ENCODE measurements at places on chromosomes 7 and 10.

- no peaks in the 10 kb centered on the region for H3K4me1 ChIP-seq
- DNase-seq = no peak
- no peaks in the 10 kb centered on the region for H3K36me3 ChIP-seq
These were observed 41.8 kb downstream of the HABP2 start for GRCh38 chr10:113594652-113595051.

- H3K4me3 ChIP-seq = no peak overlapping the region
- no peak overlapping the region for H3K27ac ChIP-seq
- no peaks in the 10 kb centered on the region for H3K36me3 ChIP-seq
- DNase-seq = no peak
- no peaks in the 10 kb centered on the region for H3K27me3 ChIP-seq
These were observed 351.9 kb upstream of the CELF2 start for GRCh38 chr10:10665750-10666149.

DNA sequence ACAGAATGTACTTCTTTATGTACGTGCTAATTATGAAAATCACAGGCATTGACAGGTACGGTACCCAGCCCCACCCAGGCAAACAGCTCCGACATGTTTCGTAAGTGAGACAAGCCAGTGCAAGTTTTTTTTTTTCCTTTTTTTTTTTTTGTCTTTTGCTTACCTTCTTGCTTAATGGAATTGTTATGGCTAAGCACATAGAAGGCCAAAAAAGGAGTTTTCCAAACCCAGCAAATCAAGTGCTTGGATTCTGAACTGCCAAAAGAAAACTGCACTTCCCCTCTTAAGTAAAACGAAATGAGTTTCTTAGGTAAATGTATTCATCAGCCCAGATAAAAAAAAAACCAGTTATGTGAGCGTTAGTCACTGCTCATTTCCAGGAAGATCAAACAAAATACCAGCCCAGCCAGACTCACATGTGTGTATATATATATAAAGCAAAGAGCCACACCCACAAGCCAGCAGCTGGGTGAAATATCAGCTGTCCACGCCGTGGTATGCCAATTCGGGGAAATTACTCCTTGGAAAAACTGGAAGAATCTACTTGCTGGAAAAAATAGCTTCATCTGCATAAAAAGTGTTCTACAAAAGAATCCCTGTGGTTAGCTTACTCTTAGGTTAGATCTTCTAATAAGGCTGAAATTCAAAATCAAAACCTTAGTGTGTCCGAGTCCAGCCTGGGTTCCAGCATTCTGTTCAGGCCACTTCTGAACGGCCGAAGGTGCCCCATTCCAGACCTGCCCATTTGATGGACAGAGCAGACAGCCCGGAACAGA is 8.0 kb downstream of the KLF6 start:
- H3K27me3 ChIP-seq = no peaks in the 10 kb centered on the region
- H3K36me3 ChIP-seq = peaks cover 58% of the 10 kb centered on the region
- peak overlapping the region; percentile 100 for H3K27ac ChIP-seq
- peaks cover 34% of the 10 kb centered on the region for H3K4me1 ChIP-seq
- H3K4me3 ChIP-seq = peak overlapping the region; percentile 99
- peak; percentile 55 for DNase-seq

- no peak overlapping the region for H3K4me3 ChIP-seq
- DNase-seq = no peak
- no peaks in the 10 kb centered on the region for H3K36me3 ChIP-seq
- no peaks in the 10 kb centered on the region for H3K4me1 ChIP-seq
- H3K27ac ChIP-seq = no peak overlapping the region
- no peaks in the 10 kb centered on the region for H3K27me3 ChIP-seq
These were observed 93.6 kb downstream of the GPR37 start for GRCh38 chr7:124672011-124672410.

DNA sequence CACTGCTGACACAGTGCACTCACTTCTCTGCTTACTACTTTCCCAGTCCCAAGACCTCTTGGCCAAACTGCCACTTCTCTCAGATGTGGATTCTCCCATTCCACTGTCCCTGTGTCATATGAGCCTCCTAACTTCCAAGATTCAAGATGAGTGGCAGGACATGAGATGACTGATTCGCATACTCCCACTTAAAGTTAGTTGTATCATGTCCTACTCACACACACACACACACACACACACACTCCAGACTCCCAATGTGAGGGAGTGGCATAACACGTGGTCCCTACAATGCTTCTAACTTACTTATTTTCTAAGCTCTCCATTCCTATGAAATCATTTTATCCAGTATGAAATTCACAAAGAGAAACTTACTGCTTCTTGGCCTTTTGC is 67.0 kb upstream of the CAV2 start:
- no peaks in the 10 kb centered on the region for H3K36me3 ChIP-seq
- no peak for DNase-seq
- H3K27me3 ChIP-seq = no peaks in the 10 kb centered on the region
- no peak overlapping the region for H3K4me3 ChIP-seq
- H3K27ac ChIP-seq = peak overlapping the region; percentile 35

GRCh38 chr10:61987537-61987936 is 86.0 kb downstream of the ARID5B start:
- H3K36me3 ChIP-seq = no peaks in the 10 kb centered on the region
- DNase-seq = no peak
- H3K27ac ChIP-seq = peak overlapping the region; percentile 67
- H3K4me1 ChIP-seq = no peaks in the 10 kb centered on the region

- H3K4me3 ChIP-seq = no peak overlapping the region
- no peak for DNase-seq
- no peaks in the 10 kb centered on the region for H3K36me3 ChIP-seq
- H3K4me1 ChIP-seq = no peaks in the 10 kb centered on the region
- no peak overlapping the region for H3K27ac ChIP-seq
These were observed 32.5 kb upstream of the TRUB1 start for GRCh38 chr10:114905450-114905849.

- H3K27ac ChIP-seq = no peak overlapping the region
- peaks cover 3% of the 10 kb centered on the region for H3K27me3 ChIP-seq
- DNase-seq = no peak
- no peaks in the 10 kb centered on the region for H3K36me3 ChIP-seq
These were observed 174.2 kb upstream of the NPVF start for GRCh38 chr7:25402532-25402931.

DNA sequence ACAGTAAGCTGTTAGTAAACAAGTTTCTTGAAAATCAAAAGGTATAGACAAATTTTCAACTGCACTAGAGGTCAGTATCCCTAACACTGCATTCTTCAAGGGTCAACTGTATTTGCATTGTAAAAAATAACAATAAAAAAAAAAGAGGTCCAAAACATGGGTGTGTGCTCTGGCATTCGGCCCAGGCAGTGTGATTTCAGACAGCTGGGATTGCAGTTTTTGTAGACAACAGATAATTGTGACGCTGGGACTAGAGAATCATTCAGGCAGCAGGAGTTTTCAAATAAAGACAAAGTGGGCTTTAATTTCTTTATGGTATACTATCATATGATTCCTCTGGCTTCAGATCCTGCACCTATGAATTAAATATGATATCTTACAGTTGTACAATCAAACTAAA is 543.2 kb upstream of the SEMA3D start:
- no peaks in the 10 kb centered on the region for H3K4me1 ChIP-seq
- H3K27ac ChIP-seq = no peak overlapping the region
- no peak overlapping the region for H3K4me3 ChIP-seq

DNA sequence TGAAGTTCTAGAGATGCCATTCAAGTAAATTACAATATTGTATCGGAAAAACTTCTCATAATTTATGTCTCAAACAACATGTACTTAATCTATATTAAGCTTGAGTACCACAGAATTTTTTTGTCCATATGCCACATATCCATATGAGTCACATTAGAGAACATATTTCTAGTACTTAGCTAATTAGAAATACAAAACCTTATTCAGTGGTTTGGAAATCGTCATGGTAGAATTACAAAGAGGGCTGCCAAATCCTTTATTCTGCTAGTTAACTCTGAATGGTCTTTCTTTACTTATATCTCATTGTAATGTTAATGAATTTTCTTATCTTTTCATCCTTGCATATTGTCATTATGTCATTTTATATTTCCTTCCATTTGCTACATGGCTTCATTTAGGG is 9.0 kb upstream of the VIM start:
- H3K36me3 ChIP-seq = no peaks in the 10 kb centered on the region
- H3K4me1 ChIP-seq = peaks cover 25% of the 10 kb centered on the region
- H3K27me3 ChIP-seq = no peaks in the 10 kb centered on the region
- H3K27ac ChIP-seq = peak overlapping the region; percentile 91

DNA sequence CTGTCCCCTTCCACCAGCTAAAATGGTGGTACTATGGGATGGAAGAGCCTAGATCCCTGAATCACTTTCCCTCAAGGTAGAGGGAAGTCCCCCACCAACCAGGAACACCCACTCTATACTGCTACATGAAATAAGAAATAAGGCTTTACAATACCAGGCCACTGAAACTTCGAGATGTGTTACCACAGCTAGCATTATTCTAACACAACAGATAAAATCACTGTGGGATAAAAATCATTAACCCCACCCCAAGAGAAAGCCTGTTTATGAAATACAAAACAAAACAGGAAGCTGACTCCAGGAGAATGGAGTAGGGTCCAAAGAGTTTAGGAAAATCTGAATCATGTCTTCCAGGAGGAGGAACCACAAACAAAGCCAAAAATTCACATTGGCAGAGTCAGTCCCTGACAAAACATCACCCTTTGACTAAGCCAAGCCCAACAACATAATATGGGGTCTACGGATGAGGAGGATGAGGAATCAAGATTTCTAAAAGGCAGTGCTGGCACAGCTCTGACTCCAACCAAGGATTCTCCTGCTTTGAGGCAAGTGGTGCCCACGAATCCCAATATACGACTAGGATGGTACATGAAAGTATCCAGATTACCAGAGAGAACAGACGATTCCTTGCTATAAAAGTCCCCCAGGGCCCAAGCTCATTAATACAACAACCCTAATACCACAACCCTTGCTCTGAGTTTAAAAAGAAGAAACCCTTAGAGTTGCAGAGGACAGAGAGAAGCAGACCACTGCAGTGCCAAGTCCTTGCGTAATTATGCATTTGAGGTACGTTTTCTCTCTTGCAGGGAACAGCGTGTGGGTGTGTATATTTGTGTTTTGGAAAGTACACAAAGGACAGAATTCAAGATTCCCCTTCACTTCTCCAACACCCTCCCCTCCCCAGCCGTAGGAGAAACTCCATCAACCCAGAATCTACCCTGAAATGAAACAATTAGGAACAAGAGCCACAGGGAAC is 23.7 kb downstream of the XPNPEP1 start:
- peak; percentile 71 for DNase-seq
- peak overlapping the region; percentile 7 for H3K4me3 ChIP-seq
- H3K4me1 ChIP-seq = peaks cover 63% of the 10 kb centered on the region

- peak; percentile 88 for DNase-seq
- peak within 1 kb of the TSS; percentile 75 for H3K27ac ChIP-seq
- peaks cover 53% of the 10 kb centered on the region for H3K4me1 ChIP-seq
- H3K27me3 ChIP-seq = no peaks in the 10 kb centered on the region
- H3K36me3 ChIP-seq = no peaks in the 10 kb centered on the region
These were observed at the start of gene PALD1 for GRCh38 chr10:70478191-70479164. Gene PALD1, plus strand, starts transcription at chr10:70478767. Its CDS starts 47,185 bp downstream, at chr10:70525952.

DNA sequence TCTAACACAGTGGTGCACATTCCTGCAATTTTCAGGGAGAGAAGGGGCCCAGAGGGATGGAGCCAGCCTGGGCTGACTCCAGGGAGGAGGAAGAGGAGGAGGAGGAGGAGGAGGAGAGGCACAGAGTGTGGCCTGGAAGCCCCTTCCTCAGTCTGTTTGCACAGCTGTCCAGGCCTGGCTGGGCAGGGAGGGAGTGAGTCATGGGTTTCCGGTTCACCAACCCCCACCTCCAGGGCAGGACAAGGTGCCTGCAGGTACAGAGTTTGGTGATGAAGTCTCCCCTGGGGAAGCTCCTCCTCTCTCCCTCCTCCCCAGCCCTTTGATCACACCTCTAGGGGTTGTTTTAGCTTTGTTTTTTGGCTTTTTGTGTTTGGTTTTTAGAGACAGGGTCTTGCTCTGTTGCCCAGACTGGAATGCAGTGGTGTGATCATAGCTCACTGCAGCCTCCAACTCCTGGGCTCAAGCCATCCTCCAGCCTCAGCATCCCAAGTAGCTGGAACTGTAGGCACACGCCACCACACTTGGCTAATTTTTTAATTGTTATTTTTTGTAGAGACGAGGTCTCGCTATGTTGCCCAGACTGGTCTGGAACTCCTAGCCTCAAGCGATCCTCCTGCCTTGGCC is 77.5 kb upstream of the CUX1 start:
- no peak overlapping the region for H3K4me3 ChIP-seq
- no peaks in the 10 kb centered on the region for H3K36me3 ChIP-seq
- DNase-seq = no peak
- H3K4me1 ChIP-seq = peaks cover 12% of the 10 kb centered on the region
- H3K27ac ChIP-seq = no peak overlapping the region

All from tibial artery (tissue), 4 donors.